ENCODE measurements at places on chromosomes 13 and 19.

- peaks cover 11% of the 10 kb centered on the region for H3K27me3 ChIP-seq
- H3K4me3 ChIP-seq = no peak overlapping the region
- no peak for DNase-seq
- H3K36me3 ChIP-seq = no peaks in the 10 kb centered on the region
Observed at GRCh38 chr19:29843180-29844051, 31.6 kb downstream of the CCNE1 start.

DNA sequence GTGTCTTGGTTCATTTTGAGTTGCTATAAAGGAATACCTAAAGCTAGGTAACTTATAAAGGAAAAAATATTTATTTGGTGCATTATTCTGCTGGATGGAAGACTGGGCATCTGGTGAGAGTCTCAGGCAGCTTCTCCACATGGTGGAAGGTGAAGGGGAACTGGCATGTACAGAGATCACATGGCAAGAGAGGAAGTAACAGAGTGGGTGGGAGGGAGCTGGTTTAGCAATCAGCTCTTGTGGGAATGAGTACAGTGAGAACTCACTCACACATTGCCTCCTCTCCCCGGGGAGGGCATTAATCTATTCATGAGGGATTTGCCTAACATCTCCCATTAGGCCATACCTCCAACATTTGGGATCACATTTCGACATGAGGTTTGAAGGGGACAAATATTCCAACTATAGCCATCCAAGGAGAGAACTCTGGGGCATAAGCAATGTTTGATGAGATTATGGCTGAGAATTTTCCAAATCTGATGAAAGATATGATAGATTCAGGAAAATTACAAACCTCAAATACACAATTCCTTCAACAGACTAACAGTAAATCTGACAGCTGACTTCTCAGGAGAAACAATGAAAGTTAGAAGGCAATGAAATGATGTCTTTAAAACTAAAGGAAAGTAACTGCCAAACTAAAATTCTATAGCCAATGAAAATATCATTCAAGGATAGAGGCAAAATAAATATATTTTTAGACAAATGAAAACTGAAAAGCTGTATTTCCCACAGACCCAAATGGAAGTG is 52.5 kb downstream of the MTUS2 start:
- H3K4me1 ChIP-seq = no peaks in the 10 kb centered on the region
- H3K27me3 ChIP-seq = no peaks in the 10 kb centered on the region
- H3K27ac ChIP-seq = no peak overlapping the region

DNA sequence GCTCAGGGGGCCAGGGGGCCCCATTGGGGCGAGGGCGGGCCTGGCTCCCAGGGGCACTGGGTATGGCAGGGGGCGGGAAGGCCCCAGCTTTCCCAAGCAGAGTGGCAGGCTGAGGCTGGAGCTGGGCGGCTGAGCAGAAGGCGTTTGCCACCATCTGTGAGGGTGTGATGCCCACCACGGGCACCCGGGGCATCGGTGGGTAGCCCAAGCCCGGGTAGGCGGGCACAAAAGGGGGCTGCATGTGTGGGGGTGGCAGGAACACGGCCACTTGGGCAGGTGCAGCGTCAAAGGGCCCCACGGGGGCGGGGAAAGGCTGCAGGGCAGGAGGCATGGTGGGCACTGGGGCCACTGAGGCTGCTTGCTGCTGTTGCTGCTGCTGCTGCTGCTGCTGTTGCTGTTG is 22.8 kb downstream of the NUMBL start:
- no peak overlapping the region for H3K27ac ChIP-seq
- peaks cover 13% of the 10 kb centered on the region for H3K4me1 ChIP-seq
- no peaks in the 10 kb centered on the region for H3K27me3 ChIP-seq
- no peak overlapping the region for H3K4me3 ChIP-seq

- H3K4me1 ChIP-seq = peaks cover 3% of the 10 kb centered on the region
- no peak overlapping the region for H3K27ac ChIP-seq
- H3K27me3 ChIP-seq = no peaks in the 10 kb centered on the region
- DNase-seq = no peak
- H3K36me3 ChIP-seq = peaks cover 18% of the 10 kb centered on the region
Observed at GRCh38 chr13:112880976-112881540, 88.0 kb upstream of the MCF2L start.

GRCh38 chr13:113123226-113124201 is 915 bp downstream of the F10 start:
- H3K27me3 ChIP-seq = no peaks in the 10 kb centered on the region
- no peaks in the 10 kb centered on the region for H3K36me3 ChIP-seq
- no peak overlapping the region for H3K27ac ChIP-seq
- no peak for DNase-seq

GRCh38 chr13:104740641-104741222 is 1674.5 kb upstream of the SLC10A2 start:
- H3K27ac ChIP-seq = no peak overlapping the region
- no peaks in the 10 kb centered on the region for H3K27me3 ChIP-seq
